ENCODE measurements at places on chromosomes 11 and 22.

GRCh38 chr22:36363349-36363981, 24.3 kb downstream of the MYH9 start:
- DNase-seq: no peak

DNA sequence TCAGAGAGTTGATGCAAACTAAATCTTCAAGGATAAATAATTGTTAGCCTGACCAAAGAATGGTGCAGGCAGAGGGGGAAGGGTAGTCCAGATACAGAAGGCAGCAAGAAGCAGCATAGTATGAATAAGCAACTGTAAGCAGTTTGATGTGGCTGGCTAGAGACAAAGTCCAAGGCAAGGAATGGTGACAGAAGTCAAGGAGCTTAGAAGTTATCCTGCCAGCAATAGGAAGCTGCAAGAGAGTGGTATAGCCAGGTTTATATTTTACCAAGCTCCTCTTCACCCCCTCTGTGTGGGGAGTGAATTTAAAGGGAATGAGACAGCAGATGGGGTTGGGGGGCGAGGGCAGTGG, 14.7 kb downstream of the TRIM3 start:
- DNase-seq: no peak

DNA sequence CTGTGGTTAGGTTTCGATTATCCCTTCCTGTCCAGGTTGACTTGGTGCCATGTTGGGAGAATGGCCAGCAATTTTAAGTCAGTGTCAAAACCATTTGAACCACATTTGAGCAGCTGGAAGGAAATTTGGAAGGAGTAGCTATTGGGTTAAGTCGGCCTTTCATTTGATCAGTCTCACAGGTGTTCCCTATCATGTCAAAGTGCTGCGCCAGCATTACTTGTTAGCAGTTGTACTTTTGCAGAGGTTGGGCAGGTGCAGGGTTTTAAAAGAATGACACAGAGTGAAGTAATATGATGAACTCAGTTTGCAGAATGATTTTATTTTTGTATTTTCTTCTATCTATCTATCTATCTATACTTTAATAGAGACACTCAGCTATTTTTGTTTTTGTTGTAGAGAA, 6.4 kb upstream of the TYMP start:
- DNase-seq: no peak

GRCh38 chr22:50305923-50306566, 1.4 kb downstream of the PLXNB2 start:
- DNase-seq: peak; percentile 56

GRCh38 chr22:46738647-46739093, 618 bp upstream of the CERK start:
- no peak for DNase-seq

- no peak for DNase-seq
These were observed 51.7 kb downstream of the PACSIN2 start for GRCh38 chr22:42963231-42963595.

DNA sequence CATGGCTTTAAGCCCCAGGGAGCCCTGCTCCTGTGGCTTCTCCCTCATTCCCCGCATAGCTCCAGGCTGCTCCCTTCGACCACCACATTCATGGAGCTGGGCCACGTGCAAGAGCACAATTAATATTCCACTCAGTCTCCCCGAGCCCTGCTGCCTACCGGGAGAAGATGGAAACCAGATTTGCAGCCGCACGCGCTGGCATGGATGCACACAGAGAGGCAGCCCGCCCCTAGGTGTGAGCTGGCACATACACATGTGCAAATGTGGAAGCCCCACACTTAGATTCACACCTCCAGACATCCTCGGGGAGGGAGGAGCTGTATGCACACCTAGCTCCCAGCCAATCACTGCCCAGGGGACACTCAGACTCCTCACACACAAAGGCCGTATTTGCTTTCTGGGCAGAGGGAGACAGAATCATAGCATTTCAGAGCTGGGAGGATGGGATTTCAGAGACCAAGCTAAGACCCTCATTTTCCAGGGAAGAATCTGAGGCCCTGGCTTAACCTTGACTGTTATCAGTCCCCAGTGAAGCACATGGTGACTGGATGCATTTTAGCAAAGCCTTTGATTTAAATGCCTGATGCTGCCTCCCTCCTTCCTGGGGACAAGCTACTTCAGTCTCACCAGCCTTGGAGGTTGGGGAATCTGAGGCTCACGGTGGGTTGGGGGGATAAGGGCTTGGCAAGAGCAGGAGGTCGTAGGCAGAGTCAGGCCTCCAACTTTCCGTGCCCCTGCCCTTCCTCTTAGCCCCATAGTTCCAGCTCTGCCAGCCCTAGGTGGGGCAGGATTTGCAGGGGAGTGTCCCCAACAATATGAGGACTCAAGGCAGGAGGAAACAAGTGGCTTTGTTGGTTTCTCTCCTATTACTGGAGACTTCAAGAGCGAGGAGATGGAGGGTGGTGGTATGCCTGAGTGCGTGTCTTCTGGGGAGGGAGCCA, 5.3 kb upstream of the CREB3L1 start:
- no peak for DNase-seq

DNA sequence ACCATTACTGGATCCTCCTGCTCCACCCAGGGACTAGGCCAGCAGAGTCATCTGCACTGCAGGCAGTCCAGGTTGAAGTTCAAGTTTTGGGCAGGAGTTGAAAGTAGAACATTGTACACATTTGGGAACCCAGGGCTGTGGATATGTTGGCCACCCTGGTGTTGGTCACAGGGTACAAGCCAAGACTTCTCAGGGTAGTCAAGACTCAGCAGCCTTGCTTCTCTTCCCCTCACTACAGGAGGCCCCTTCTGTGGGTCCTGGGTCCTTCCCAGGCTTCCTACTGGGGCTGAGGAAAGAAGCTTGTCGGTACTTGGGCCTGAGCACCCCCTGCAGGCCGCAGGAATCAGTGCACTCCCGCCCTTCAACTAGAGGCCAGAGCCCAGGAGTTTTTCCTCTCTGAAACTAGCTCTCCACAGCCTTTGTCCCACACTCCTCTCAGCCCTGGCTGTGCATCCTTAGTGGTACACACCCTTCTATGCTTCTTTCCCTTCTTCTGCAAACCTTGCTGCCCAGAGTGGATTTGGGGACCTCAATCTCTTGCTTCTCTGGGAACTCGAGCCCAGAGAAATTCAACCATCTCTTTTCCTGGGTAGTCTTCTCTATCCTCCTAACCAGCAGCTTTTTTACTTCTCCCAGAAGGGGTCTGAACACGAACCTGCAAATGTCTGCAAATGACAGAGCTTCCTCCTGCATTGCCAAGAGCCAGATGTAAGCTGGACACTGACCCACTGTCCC, 2.6 kb upstream of the HPX start:
- peak; percentile 18 for DNase-seq

GRCh38 chr22:30523646-30524489, 18.4 kb upstream of the SEC14L4 start:
- no peak for DNase-seq

GRCh38 chr11:85682330-85683305, 3.4 kb downstream of the CCDC89 start:
- DNase-seq: no peak

DNA sequence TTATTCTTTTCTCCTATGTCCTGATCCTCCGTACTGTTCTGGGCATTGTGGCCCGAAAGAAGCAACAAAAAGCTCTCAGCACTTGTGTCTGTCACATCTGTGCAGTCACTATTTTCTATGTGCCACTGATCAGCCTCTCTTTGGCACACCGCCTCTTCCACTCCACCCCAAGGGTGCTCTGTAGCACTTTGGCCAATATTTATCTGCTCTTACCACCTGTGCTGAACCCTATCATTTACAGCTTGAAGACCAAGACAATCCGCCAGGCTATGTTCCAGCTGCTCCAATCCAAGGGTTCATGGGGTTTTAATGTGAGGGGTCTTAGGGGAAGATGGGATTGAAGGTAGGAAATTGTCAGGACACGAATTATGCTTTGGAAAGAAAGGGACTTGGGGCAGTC, 843 bp downstream of the OR51T1 start:
- DNase-seq: no peak

- DNase-seq: no peak
These were observed 328.3 kb downstream of the TBC1D22A start for GRCh38 chr22:47090591-47091245.

DNA sequence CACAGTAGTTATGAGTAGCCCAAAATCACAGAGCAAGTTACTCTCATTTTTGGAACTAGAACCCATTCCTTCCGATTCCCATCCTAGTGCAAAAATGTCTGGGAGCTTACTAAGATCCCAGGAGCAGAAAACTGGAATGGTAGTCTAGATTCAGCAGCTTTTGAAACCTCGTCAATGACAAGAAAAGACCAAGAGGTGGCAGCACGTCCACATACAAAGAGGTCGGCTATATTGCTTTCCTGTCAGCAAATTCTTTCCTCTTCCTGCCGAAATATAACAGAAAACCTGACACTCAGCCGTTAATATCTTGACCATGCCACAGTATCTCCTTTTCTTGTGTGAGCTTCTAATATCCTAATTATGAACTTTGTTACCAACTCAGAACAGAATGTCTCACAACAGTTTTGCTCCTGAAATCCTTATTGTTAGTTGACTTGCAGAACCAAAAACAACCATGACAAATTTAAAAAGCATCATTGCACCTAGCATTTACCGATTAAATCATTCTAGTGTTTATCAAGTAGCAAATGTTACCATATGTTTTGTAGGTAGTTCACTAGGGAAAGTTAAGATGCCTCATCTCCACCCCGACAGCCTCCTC, 92.8 kb upstream of the OR9G4 start:
- peak; percentile 29 for DNase-seq

DNA sequence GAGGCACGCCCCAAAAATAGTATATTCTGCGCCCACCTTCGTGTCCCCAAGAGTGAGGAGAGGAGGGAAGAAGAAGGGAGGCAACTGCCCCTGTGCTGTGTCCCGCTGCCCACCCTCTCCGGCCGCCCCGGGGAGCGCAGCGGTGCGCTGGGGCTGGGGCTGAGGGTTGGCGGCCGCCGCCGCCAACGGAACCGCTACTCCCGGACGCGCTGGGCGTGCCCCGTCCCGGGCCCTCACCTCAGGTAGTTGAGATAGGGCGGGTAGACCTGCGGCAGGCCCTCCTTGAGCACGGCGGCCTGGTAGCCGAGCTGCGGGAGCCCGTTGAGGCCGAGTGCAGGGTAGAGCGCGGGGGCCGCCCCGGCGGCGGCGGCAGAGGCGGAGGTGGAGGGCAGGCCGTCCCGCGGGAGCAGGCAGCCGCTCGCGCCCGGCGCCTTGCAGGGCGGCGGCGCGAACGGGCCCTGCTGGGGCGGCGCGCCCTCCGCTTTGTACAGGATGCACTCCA, 2.4 kb downstream of the PGR start:
- no peak for DNase-seq

GRCh38 chr22:23086787-23087186, 16.5 kb downstream of the GNAZ start:
- no peak for DNase-seq

GRCh38 chr11:76185511-76185910, 20.8 kb downstream of the WNT11 start:
- no peak for DNase-seq

GRCh38 chr11:25396847-25397246, 900.0 kb downstream of the LUZP2 start:
- DNase-seq: no peak

GRCh38 chr11:121110871-121111724, 10.1 kb downstream of the TECTA start:
- no peak for DNase-seq

DNA sequence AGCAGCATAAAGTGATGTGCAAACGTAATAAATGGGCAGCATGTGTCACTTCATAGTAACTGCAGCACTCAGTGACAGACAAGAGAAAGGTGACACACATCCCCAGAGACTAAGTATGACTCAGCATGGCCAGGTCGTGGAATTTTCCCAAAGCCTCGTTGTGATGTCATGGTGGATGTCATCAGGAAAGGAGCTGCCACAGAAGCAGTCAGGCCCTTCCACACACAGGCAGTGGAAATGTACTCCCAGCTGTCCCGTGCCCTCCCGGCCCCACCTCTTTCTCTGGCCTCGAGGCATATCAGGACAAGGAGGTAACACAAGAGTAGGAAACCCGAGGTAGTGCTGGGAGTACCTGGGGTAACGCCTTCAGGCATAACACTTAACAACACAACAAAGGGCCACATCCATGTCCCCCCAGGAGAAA, 8.1 kb downstream of the PC start:
- DNase-seq: no peak

GRCh38 chr11:28715726-28716125, 607.5 kb downstream of the METTL15 start:
- no peak for DNase-seq

GRCh38 chr22:49873228-49873940, 19.7 kb downstream of the ZBED4 start:
- DNase-seq: no peak

DNA sequence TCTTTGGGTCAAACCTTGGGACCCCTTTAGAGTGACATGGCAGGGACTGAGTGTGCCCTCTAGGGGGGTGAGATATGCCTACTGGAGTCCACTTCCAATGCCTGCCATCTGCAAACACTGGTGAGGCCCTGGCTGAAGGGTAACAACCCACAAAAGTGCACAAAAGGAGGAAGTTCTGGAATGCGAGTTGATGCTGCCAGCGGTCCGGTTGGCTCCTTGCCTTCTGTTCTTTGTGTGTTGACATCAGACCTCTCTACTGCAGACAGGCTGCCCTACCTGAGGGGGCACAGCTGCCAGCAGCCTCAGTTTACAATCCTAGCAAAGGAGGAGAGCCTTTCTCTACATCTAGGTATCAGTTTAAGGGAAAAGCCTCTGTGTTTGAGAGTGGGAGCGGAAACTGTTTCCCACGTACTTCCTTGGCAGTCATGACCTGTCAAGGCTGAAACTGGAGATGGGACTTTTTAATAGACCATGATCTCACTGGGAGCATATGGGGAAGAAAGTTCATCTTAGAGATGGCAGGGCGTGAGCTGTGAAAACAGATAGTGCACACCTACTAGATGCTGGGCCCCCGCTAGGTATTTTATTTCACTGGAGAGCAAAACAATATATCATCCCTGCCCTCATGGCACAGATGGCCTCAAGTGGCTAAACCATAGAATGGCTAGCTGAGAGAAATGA, 27.2 kb downstream of the BMAL1 start:
- no peak for DNase-seq

DNA sequence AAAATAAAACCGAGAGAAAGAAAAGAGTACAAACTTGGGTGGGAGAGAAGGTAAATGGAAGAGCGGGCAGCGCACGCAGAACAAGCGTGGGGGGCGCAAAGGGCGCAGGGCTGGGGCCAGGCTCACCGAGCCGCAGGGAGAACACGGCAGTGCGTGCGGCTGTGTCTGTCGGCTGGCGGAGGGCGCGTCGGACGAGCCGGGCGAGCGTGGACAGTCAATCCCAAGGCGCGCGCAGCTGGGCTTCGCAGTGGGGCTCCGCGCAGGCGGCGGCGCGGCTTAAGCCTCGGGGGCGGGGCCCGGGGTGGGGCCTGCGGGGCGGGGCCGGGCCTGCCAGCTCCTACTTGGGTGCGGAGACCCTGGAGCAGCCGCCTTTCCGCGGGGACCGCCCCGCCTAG, at the start of gene UCP2:
Gene UCP2, minus strand, starts transcription at position 249 of the 395 bp plus-strand sequence. CDS start 4,465 bp downstream, outside the sequence.
- DNase-seq: peak; percentile 3

- DNase-seq: no peak
These were observed 9.0 kb downstream of the GNAZ start for GRCh38 chr22:23079240-23079768.

GRCh38 chr11:57501953-57502352, 13.5 kb downstream of the SLC43A1 start:
- no peak for DNase-seq

DNA sequence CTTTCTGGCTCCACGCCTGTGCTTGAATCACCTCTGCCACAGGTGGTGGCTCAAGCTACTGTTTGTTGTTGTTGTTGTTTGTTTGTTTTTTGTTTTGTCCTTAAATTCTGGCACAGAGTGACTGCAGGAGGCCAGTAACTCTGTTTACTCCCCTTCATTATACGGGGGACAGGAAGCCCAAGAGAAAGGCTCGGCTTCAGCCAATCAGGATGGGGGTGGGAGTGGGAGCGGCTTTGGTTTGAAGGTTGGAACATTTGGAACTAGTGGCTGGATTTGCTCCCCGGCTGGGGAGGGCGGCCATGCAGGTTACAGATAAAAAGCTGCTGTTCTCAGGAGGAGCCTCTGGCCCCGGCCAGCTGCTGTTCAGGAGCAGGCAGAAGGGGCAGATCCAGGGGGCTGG, 19.7 kb upstream of the CABP2 start:
- no peak for DNase-seq

Data from astrocyte of the cerebellum (primary cell).